ENCODE measurements at places on chromosomes 1 and 21. TPM values are rescaled to one million over a fixed set of nuclear protein-coding genes. Genes with fewer than 3 reads are reported as not detected.

DNA sequence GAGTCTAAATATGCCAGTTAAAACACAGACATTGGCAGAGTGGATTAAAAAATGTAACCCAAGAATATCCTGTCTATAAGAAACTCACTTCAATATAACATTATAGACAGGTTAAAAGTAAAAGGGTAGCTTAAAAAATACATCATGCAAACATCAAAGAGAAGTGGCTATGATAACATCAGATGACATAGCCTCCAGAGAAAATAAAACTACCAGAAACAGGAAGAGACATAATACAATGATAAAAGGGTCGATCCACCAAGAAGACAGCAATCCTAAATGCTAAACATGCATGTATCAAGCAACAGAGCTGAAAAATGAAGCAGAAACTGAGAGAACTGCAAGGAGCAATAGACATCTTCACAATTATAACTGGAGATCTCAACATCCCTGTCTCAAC, 190.2 kb upstream of the NR5A2 start:
- H3K4me3 ChIP-seq = no peak overlapping the region
- no peak for DNase-seq
- no peaks in the 10 kb centered on the region for H3K4me1 ChIP-seq
- H3K27me3 ChIP-seq = no peaks in the 10 kb centered on the region
- H3K36me3 ChIP-seq = peaks cover 3% of the 10 kb centered on the region

DNA sequence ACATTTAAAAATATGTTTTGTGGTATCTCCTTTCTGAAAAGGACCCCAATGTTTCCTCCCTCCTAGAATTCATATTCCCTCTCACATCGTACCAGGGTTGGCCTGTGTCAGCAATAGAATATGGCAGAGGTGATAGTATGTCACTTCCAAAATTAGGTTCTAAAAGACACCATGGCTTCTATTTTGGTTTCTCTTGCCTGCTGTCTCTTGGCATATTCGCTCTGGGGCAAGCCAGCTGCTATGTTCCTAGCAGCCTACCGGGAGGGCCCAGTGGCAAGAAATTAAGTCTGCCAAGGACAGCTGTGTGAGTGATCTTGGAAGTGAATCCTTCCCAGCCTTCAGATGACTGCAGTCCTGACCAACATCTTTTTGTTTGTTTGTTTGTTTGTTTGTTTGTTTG, 92.9 kb upstream of the PPM1J start:
- DNase-seq = no peak
- H3K36me3 ChIP-seq = no peaks in the 10 kb centered on the region
- H3K27ac ChIP-seq = no peak overlapping the region
- no peak overlapping the region for H3K4me3 ChIP-seq
- H3K27me3 ChIP-seq = no peaks in the 10 kb centered on the region

DNA sequence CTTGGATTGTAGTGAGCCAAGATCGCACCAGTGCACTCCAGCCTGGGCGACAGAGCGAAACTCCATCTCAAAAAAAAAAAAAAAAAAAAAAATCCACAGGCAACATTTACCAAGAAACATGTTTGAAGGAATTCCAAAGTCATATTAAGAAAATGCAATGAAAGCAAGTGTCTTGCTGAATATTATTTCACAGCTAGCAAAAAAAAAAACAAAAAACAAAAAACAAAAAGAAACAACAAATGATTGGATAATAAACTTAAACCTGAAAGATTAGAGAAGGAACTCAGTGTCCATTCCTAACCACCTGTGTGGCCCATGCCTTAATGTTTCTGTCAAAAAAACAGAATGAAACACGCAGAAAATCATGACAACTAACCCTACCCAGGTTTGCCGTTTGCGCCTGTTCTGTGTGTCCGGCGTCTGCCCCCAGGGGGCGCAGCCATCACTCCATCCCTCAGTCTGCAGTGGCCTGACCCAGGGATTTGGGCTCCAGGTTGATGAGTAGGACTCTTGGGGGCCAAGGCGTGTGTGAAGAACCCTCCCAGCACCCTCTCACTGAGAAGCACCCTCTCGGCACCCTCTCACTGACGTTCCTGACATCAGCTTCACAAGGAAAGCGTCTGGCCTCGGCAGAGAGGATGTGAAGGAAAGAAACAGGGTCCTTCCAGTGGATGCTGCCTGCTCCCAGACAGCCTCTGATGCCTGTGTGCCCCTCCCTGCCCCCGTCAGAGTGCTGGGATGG, 19.2 kb upstream of the PTTG1IP start:
- H3K36me3 ChIP-seq = no peaks in the 10 kb centered on the region
- H3K4me1 ChIP-seq = no peaks in the 10 kb centered on the region
- peak; percentile 67 for DNase-seq

DNA sequence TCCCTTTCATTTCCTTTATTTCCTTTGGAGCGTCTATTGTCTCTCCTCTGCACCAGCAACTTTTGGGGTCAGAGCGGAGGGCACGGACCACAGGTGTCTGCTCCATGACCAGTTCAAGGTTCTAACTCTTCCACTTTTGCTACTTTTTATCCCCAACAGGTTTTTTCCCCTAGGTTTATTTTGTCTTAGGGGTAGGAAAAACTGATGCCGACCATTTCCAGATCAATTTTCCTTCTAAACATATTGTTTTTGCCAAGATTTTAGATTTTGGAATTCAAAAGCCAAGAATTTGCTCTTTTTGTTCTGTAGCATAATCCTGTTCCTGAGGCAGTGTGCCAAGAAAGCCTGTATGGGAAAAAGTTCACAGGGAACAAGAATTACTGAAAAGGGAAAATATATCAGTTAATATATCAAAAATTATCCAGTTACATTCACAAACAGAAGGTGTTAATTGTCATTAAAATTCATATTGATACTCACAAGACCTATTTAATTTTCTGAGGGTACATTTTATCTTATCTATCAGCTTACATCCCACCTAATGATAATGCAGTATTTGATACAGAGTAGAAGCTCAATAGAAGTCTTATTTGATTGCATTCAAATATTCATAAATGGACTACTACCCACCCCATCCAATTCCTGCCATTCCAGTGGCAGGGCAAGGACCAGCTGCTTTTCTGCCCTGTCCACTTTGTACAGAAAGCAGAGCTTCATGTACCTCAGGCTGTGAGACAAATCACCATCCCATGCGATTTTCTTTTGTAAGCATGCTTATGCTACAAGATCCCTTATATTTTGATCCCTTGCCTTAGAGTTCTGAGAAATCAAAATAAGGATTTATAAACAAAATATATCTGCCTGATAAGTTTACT, 31.2 kb downstream of the TSEN15 start:
- no peak overlapping the region for H3K4me3 ChIP-seq
- H3K27ac ChIP-seq = no peak overlapping the region
- H3K4me1 ChIP-seq = peaks cover 3% of the 10 kb centered on the region
- no peaks in the 10 kb centered on the region for H3K27me3 ChIP-seq

GRCh38 chr1:209435654-209436566, 147.6 kb upstream of the CAMK1G start:
- H3K4me1 ChIP-seq = peaks cover 33% of the 10 kb centered on the region
- DNase-seq = peak; percentile 87
- no peak overlapping the region for H3K27ac ChIP-seq
- H3K36me3 ChIP-seq = peaks cover 2% of the 10 kb centered on the region

The CFHR4 gene
- not detected for total RNA-seq

The CCDC17 gene
- 1.9 TPM for total RNA-seq

The ATP6V1G3 gene
- not detected for total RNA-seq
